ENCODE measurements at places on chromosomes 13 and 19.

DNA sequence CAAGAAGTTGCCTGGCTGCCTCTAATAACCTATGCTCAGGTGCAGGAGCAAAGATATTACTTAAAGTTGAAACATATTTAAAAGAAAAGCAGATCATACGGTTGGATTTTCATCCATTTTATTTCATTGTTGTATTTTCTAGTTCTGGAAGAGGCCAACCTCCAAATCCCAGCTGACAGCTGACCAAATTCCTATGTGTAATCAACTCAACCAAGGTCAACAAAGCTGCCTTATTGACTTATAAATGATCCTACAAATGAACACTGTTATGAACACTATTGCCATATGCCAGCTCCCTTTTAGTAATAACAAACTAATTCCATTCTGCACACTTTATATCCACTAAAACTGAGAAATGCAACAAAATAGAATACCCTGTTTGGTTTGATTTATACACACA, 1537.4 kb downstream of the SLITRK1 start:
- no peak for DNase-seq

- DNase-seq, result no peak
Measured at GRCh38 chr19:11239377-11240000, at the start of gene ANGPTL8. Gene ANGPTL8 (plus strand): TSS chr19:11239619. CDS start chr19:11239638, 19 bp downstream.

- no peak for DNase-seq
Measured at GRCh38 chr19:28586474-28586873, 626.5 kb downstream of the UQCRFS1 start.

DNA sequence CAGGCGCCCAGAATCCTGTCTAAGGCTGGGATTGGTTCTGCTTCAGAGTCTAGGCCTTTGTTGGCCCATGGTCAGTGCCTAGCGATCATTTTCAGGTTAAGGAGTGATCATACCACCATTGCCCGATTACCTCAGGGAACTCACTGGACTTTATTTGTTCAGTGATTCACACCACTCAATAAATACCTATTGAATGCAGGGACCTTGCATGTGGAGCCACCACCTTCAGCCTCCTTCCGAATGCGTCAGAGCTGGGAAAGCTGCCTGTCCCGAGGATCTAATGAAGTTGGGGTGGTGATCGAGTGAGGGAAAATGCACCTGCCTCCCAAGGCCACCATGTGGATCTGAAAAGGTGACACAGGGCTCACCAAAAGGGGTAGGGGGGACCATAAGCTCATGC, 40.0 kb upstream of the POU2F2 start:
- DNase-seq, result no peak

DNA sequence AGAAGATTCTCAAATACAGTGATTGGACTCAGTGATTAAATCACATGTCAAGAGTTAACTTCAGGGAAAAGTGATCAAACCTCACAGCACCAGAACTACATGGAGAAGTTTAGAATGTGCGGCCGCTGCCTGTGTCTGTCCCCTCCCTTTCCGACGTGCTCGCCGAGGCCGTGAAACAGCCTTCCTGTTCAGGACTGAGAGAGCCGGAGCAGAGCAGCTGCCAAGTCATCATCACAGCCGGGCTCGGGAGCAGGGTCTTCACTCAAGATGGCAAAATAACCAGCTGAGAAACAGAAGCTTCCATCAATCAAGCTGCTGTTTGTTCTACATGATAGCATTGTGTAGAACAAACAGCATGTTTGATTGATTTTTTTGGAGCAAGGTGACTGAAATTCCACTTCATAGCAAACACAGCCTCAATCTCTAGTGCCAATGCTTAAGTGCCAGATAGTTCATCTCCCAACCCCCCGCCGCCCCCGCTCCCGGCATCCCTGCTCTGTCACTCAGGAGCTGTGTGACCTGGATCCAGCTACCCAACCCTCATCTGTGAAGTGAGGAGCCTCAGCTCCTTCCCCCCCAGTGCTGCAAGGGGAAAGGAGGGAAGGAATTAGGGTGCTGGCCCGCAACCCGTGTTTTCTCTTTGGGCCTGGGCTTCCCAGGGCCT, 70.6 kb downstream of the HSPH1 start:
- no peak for DNase-seq

- DNase-seq, result peak; percentile 40
Measured at GRCh38 chr13:110455941-110456340, 105.6 kb downstream of the RAB20 start.

DNA sequence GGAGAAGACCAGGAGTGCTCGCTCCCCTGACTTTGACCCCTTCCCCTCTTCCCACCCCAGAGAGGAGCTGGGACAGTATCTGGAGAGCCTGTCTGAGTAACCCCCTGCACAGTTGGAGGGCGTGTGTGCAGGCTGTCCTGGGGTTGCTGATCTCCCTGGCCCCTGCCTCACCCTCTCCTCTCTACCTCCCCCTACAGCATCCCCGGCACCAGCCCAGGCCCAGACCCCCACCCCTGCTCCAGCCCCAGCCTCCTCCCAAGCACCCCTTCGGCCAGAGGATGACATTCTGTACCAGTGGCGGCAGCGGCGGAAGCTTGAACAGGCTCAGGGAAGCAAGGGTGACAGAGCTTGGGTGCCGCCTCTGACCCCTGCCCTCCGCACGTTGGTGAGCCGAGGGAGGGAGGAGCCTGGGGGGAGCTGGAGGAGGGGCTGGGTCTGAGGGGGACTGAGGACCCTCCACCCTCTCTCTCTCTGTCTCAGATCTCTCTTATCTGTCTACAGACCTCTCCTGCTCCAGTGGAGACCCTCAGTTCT, 8.7 kb downstream of the PROSER3 start:
- no peak for DNase-seq

GRCh38 chr13:35993686-35994085, 137.5 kb downstream of the DCLK1 start:
- DNase-seq, result no peak

DNA sequence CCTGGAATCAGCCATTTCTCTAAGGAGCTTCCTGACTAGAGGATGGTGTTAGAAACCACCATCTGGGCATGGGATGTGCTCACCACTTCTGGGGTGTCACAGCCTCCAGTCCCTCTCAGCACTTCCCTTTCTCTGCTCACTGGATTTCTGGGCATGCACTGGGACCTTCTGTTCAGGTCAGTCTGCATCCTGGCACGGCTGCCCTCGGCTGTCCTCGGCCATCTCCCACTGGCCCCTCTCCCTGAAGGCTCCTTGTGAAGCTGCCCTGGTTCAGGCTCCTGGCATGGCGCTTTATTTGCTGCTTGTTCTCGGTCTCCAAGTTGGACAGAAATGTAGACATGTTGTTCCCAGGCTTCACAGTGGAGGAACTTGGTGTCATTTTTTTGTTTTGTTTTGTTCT, 60.0 kb downstream of the TEX29 start:
- DNase-seq, result no peak

DNA sequence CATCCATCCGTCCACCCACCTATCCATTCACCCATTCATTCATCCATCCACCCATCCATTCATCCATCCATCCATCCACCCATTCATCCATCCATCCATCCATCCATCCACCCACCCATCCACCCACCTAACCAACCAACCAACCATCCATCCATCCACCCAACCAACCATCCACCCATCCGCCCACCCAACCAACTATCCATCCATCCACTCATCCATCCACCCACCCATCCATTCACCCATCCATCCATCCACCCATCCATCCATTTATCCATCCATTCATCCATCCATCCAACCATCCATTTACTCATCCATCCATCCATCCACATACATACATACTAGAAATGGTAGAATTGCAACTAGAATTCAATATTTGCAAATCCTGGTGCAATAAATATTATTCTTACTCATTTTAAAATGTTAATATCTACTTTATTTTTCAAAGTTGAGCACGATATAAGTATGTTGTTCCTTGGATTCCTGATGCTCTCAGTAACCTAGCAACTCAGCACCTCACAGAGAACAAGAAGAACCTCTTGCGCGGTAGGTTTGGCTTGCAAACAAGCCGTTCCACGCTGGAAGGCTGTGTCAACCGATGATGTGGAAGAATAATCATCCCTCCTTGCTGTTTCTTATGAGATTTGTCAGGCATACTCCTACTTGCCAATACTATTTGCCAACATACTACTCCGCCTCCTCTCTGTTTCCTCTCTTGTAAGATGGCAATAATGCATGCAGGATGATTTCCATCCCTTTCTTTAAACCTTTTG, 111.7 kb downstream of the GNG7 start:
- no peak for DNase-seq

DNA sequence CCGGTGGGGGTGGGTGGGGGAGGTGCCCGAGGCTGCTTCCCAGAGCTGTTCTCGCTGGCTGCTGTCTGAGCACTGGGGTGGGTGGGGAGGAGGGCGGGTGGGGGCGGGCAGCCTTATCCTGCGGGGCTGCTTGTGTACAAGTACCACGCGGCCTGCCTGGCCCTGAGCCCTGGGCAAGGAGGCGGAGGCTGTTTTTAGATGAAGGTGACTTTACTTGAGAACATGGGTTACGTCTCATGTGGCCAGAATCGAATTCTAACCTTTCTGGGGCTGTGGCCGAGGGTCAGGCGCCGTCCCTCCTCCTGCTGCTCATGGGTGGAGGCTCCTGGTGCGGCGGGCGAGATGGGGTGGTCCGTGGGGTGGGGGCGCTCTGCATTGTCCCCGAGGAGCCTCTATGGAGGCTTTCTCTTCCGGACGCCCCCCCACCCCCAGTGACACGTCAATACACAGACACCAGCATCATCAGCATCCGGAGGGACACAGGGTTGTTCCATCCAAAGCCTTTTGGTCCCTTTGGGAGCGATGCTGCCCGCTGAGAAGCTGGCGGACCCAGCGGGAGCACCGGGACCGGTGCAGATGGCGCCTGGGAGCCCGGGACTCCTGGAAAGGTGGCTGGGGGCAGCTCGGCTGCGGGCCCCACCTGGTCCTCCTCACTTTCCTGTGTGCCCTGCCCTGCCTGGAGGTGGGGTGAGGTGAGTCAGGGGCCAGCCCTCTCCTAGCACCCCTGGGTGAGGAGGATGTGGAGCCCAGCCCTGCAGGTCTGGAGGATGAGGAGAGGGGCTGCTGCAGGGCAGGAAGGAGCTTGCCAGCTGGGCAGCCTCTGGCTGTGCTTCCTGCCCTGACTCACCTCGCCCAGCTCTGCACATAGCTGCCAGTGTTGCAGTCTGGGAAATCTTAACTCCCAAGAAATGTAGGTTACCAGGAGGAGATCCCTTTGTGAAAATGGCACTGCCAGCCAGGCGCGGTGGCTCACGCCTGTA, 3.4 kb downstream of the BSG start:
- no peak for DNase-seq

GRCh38 chr13:75226733-75227435, 255.1 kb downstream of the TBC1D4 start:
- no peak for DNase-seq

- DNase-seq, result no peak
Measured at GRCh38 chr13:20415694-20416107, 110.0 kb downstream of the CRYL1 start.

- DNase-seq, result no peak
Measured at GRCh38 chr13:111491659-111492058, 171.2 kb downstream of the TEX29 start.

GRCh38 chr13:37448153-37448552, 150.4 kb downstream of the POSTN start:
- no peak for DNase-seq

DNA sequence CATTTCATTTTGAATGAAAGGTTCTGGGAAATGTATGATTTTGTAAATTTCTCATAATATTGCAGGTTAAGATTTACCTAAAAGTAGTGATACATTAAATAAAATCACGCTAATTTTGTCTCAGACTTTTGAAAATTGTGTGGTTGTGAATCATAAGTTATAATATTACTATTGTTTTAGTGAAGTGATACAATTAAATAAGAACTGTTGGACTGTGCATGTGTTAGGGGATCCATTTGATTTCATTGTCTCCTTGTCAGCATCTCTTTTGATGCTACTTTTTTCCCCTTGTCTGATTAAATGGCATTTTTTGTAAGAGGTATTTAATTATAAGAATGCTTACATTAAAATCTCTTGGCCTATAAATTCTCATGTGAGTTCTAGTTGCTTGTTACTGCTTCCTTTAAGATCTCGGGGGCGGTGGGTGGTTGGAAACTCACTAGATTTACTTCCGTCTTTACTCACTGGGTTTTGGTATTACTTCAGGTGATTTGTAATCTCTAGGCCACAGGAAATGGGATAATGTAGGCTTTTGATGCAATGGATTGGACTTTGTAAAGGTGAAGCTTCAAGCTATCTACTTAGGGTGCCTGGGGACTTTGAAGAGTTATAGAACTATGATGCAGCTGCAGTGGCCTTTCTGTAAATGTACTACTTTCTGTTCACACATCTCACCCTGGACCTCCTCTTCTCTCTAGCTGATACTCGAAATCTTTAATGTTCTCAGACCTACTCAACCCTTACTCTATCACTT, 66.5 kb downstream of the PAN3 start:
- peak; percentile 16 for DNase-seq

DNA sequence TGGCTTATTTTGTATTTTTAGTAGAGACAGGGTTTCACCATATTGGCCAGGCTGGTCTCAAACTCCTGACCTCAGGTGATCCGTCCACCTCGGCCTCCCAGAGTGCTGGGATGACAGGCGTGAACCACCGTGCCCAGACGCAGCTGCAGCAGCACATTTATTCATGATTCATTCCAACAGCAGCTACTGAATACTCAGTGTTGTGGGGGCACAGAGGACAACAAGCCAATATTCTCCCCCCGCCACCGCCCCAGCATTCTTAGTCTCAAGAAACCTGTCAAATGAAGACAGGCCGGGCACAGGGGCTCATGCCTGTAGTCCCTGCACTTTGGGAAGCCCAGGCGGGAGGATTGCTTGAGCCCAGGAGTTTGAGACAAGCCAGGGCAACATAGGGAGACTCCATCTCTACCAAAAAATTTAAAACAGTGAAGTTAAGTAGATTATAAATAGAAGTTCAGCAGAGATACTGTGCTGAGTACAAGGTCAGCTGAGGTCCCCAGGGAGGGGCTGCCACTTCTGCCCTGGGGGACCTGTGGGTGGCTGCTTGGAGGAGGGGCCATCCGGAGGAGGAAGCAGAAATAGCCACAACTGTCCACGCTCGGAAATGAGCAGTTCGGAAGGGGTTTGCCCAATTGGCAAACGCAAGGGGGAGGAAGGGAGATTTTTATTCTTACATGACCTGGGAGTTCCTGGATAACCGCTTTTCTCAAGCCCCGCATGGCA, 4.3 kb downstream of the DOT1L start:
- DNase-seq, result no peak

- no peak for DNase-seq
Measured at GRCh38 chr13:111216166-111216960, 101.3 kb downstream of the ARHGEF7 start.

DNA sequence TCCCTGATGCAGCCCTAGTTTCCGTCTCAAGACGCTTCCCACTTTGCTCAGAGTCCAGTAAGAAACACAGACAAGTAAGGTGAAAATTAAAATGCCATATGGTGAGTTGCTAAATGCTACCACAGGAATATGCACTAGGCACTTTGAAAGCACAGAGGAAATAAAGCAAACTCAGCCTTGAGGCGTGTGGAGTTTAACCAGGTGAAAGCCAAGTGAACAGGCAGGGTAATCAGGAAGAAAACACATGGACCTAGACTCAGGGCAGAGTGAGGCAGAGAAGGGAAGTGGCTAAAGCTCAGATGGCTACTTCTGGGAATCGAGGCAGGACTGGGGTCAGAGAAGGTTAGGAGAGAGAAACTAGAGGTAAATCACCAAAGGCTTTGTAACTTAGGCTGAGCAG, 5.4 kb upstream of the UBL3 start:
- no peak for DNase-seq

- DNase-seq, result no peak
Measured at GRCh38 chr13:99862244-99862643, 109.3 kb downstream of the ZIC5 start.
